ENCODE measurements at places on chromosomes 2 and 18.

- no peak for DNase-seq
Observed at GRCh38 chr2:170829036-170829435, 12.3 kb downstream of the GAD1 start.

DNA sequence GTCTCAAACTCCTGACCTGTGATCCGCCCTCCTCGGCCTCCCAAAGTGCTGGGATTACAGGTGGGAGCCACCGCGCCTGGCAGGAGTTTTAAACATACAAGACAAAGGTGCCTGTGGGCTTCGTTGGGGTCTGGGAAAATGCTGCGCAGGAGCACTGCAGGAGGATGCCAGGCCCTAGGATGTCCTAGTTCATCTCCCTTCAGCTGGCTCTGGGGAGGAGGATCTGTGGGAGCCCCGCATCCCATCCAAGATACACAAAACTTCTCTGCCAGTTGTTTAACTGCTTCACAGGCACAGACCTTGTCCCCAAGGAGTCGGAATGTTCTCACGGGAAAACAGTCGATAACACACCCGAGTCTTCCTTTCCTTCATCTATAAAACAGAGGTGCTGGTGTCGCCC, 89.1 kb downstream of the POLR1A start:
- no peak for DNase-seq

DNA sequence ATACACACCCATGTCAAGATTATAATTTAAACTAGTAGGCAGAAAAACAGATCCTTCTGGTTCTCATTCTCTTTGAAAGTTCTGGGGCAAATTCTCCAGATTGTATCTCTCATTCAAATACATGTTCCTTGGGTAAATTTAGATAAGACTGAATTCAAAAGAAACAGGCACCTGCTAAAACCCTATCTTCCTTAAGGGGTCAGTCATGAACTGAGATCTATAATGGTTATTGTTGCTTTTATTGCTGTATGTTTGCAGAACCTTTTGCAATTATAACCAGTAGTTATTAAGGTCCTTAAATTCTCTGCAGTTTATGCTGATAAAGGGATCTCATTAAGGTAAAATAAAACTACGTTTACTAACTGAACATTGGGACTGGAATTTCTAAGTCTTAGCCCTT, 83.5 kb downstream of the MYO5B start:
- DNase-seq: no peak

- no peak for DNase-seq
Observed at GRCh38 chr18:31773774-31774476, 13.2 kb upstream of the SLC25A52 start.

GRCh38 chr18:13389491-13390131, 171.1 kb downstream of the LDLRAD4 start:
- no peak for DNase-seq

GRCh38 chr2:213766465-213766901, 482.2 kb downstream of the SPAG16 start:
- DNase-seq: no peak

GRCh38 chr18:54261894-54262293, 7.4 kb upstream of the POLI start:
- no peak for DNase-seq

DNA sequence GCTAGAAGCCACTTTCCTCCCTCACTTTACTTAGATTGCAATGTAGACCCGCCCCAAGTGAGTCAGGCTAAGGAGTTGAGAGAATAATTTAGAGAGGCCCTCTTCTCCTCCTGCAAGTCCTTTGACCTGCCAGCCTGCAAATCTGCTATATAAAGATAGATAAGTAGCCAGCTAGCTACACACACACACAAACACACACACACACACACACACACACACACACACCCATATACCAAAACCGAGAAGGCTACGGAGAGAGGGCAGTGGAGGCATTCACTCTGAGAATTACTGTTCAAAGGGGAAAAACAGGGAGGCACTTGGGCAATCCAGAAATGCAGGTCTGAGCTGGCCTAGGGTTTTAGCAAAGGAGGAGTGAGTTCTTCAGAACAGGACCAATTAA, 23.0 kb upstream of the SMAD7 start:
- DNase-seq: no peak

- DNase-seq: no peak
Observed at GRCh38 chr2:12715258-12716031, 1.3 kb upstream of the TRIB2 start.

- DNase-seq: no peak
Observed at GRCh38 chr18:70337139-70337972, 48.5 kb downstream of the SOCS6 start.

GRCh38 chr2:7272210-7272609, 355.0 kb downstream of the RNF144A start:
- no peak for DNase-seq

DNA sequence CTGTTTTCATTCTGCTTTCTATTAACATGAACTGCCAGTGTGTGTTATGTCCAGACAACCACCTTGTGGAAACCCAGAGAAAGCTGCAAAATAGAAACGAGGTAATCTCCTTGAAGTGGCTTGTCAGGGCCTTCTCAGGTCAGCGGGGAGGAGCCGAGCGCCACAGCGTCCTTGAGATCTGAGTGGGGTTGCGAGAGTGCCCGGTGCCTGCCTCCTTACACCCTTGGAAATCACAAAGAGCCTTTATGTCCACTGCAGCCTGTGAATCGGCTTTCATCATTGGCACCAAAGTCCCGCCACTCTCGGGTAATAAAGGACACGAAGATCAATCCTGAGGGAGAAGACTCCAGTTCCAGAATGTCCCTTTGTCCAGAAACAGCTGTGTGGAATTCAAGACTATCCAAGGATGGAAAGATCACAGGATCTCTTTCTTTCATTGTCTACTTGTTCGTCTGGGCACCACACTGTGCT, 135.2 kb downstream of the HRH4 start:
- no peak for DNase-seq

- DNase-seq: no peak
Observed at GRCh38 chr2:62196278-62196901, 475 bp downstream of the B3GNT2 start.

GRCh38 chr2:65754219-65754618, 321.8 kb upstream of the SPRED2 start:
- DNase-seq: no peak

DNA sequence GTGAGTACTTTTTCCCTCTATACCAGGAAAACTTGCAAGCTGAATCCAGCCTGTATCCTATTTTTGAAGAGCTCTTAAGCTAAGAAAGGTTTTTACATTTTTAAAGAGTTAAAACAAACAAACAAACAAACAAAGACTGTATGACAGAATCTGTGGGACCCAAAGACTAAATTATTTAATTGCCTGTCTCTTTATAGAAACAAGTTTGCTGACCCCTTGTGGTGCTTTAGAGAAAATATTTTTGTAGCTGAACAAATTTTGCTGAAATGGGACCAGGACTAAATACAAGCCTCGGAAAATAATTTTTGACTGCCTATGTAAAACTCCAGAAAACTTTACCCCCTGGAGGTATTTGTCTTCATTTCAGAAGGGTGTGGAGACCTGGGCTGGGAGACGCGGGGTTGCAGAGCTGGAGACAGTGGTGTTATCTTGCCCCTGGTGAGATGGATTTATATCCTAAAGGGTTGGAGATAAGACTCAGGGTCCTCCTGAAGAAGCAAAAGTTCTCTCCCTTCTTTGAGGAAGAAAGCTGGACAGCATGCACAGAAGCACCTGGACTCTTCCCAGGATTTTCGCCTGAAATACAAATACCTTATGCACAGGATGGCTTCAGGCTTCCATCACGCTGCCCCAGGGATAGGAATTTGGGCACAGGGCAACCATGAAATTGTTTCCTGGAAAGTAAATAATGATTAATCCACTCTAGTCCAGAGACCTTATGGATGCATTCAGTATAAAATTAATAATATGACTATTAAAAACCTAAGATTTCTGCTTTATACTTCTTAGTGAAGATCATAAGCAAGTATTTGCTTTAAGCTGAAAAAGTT, 54.3 kb downstream of the TMX3 start:
- peak; percentile 53 for DNase-seq

DNA sequence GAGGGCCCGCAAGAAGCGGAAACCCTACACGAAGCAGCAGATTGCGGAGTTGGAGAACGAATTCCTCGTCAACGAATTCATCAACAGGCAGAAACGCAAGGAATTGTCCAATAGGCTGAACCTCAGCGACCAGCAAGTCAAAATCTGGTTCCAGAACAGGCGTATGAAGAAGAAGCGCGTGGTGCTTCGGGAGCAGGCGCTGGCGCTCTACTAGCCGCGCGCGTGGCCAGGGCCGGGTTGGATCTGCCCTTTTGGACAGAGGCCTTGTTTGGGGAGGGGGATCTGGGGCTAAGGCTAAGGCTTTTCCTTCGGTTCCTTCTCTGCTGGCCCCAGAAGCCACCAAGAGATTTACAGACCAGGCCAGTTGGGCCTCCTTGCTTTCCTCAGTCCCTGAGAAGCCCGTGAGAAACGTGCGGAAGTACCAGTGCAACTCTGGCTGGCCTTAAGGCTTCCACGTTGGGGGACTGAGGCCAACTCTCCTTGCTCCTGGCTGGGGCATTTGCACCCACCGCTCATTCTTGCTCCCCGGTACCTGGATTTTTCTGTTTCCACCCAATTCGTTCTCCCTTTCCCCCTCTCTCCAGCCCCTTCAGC, 1.0 kb downstream of the HOXD12 start:
- no peak for DNase-seq

DNA sequence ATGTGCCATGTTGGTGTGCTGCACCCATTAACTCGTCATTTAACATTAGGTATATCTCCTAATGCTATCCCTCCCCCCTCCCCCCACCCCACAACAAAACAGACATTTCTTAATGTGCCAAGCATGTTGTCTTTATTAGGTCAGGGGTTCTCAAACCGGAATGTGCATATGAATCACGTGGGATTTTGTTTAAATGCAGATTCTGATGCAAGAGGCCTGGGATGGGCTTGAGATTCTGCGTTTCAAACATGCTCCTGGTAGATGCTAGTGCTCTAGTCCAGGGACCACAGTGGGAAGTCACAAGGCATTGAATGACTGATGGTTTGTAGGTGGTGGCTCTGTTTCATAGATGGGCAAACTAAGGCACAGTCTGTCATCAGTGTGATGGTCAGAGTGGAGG, 184.7 kb downstream of the SMAD7 start:
- DNase-seq: no peak

GRCh38 chr2:200177971-200178911, 128.3 kb upstream of the SPATS2L start:
- DNase-seq: no peak

- no peak for DNase-seq
Observed at GRCh38 chr18:31199190-31199769, 36.6 kb upstream of the DSC1 start.

All from SK-N-MC (cell line).